ENCODE measurements at places on chromosomes 16 and 17.

- no peak for DNase-seq
Measured at GRCh38 chr17:3964203-3965117, at the start of gene ATP2A3. TSS of gene ATP2A3 (minus strand) at chr17:3964437. CDS start at chr17:3964291, 146 bp downstream.

GRCh38 chr16:89199241-89200123 is 855 bp downstream of the SLC22A31 start:
- DNase-seq = peak; percentile 76

GRCh38 chr17:78019976-78020716 is 61.6 kb downstream of the TNRC6C start:
- no peak for DNase-seq

GRCh38 chr16:14181371-14182050 is 110.4 kb downstream of the MRTFB start:
- DNase-seq = no peak

DNA sequence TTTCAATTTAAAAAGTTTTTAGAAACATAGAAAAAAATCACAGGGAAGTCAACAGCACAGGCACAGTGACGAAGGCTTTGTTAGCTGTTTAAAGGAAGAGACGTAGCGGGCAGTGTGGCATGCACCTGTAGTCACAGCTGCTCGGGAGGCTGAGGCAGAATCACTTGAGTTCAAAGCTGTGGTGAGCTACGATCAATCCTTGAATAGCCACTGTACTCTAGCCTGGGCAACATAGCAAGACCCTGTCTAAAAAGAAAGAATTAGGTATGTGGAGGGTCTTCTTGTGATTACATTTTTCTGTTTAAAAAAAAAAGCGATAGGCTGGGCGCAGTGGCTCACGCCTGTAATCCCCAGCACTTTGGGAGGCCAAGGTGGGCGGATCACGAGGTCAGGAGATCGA is 50.1 kb downstream of the FOXK2 start:
- no peak for DNase-seq

DNA sequence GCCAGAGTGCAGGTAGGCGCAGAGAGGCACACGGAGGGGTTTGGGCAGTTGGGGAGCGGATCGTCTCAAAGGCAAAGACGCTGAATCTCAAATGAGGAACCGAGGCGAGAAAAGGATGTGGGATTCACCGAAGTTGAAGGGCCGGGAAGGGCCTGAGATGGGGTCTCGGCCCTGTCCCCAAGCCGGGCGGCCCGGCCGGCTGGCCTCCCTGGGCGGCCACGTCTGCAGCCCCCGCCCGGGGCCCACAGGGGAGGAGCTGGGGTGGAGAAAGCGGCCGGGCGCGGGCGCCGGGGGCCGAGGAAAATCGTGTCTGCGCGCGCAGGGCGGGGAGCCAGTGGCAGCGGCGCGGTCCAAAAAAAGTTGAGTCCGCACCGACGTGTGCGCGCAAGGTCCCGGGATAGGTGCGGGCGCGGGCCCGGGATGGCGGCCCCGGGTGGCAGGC is 458 bp downstream of the SLC12A4 start:
- DNase-seq = peak; percentile 71

- DNase-seq = no peak
Measured at GRCh38 chr17:40611840-40612474, 35.7 kb downstream of the SMARCE1 start.

DNA sequence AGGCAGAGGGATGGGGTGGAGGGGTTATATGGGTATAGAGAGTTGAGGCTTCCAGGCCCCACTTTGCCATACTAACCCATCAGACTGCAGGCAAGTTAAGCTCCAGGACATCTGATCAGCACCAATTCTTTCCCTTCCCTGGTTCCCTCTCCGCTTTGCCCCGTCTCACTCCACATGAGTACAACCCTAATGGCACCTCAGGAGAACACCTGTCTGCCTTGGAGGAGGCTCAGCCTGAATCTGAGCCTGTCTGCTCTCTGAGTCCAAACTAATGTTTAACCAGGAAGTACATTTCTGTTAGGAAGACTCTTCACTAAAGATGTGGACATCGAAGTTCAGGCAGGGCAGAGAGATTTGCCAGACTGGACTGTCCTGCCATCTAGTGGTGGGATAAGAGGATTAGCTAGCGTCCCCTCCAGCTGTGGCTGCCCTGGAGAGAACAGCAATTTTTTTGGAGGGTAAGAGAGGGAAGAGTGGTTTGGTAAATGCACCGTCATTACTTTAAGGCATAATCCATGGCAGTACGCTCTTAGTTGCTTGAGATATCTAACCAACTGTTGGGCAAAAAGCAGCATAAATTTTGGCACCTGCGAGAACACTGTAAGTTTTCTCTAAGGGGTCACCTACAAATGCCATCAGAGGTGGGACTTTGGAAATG is 29.2 kb upstream of the LRRC75A start:
- peak; percentile 84 for DNase-seq

GRCh38 chr16:80367037-80367658 is 173.6 kb upstream of the DYNLRB2 start:
- no peak for DNase-seq

DNA sequence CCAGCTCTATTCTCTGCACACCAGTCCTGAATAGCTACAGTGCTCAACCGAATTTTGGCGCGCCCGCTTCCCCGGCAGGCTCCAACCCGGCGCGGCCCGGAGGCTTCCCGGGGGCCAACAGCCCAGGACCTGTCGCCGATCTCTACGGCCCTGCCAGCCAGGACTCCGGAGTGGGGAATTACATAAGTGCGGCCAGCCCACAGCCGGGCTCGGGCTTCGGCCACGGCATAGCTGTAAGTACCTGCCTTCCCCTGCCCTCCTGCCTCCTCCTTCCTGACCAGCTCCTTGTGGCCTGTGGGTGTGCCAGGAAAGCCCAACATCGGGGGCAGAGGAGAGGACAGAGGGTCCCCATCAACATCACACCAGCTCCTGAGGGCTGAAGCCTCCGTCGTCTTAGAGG is 70.2 kb downstream of the CCDC182 start:
- no peak for DNase-seq

All from suprapubic skin (tissue), 4 donors.